ENCODE measurements at places on chromosomes 6 and 20.

DNA sequence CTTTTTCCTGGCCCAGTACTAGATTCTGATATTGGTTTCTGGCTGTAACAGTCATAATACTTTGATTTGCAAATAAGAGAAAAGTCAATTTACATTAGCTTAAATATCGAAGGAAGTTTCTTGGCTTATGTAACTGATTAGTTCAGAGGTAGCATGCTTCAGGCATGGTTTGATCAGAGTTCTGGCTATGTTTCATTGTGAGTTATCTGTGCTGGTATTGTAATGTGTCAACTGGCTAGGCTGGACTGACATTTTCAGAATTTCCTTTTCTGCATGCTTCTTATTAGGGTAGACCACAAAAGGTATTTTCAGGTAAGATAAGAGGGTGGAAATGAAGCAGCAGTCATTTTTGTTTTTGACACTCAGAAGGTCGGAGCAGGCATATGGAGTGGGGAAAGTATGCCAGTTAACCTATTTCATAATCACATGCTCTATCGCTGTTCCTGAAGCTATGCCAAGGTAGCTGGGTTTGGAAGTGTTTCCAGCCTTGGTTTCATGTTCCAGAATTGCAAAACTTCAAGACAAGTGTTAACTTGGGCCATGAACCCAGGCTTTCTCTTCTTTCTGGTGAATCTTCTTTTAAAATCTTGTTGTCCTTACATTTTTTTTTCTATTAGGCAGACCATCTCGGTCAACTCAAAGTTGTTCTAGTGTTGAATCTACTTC, 244.9 kb downstream of the DHX35 start:
- DNase-seq = no peak

- no peak for DNase-seq
These were observed 291.6 kb upstream of the CDH4 start for GRCh38 chr20:60960500-60960899.

DNA sequence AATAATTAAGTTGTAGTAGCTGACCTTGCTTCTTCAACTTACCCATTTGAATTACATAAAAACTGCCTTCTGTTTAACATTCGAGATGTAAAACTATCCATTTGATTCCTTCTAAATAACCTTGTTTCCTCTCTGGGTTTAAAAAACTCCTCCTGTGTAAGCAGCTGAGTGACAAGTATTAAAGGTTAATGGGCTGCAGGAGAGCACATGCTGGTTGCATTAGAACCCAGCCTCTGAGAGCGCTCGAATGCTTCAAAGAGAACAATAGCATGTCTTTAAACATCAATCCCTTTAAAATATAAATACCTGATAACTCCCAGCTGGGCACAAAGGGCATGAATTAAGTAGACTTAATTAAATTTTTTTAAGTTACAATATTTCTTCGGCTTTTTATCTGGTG, 215.8 kb downstream of the EYA4 start:
- no peak for DNase-seq

GRCh38 chr6:42038811-42039408, 11.4 kb upstream of the TAF8 start:
- no peak for DNase-seq

GRCh38 chr6:14549304-14549770, 431.8 kb downstream of the CD83 start:
- DNase-seq = peak; percentile 15

GRCh38 chr6:27178860-27179259, 68.6 kb upstream of the PRSS16 start:
- DNase-seq = no peak

DNA sequence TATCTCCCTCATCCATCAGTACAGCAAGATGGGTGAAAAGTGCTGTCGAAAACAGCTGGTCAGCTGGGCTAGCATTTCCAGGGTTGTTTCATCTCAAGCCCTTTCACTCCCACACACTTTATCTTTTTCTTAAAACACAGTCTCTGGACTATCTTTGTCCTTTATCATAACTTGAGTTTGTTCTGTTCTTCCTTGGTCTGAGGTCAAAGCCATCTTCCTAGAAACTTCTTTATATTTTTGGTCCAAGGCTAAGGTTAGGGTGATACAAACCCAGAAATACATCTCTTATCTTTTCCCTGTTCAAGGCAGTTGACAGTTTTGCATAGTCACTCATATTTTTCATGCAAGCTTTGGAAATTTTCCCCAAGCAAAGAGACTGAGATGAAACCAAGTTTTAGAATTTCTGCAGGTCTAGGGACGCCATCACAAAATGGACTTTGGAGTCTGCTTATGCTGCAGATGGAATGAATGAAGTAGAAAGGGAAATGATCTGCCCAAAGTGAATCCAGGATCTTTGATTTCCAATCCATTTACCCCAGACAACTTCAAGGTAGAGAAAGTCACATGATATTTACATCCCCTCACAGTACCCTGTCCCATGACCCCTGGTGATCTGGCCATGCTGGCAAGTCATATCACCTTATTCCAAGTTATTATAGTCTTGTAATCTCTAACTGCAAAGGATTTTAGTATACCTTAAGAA, 297.0 kb downstream of the ZNF217 start:
- DNase-seq = no peak

- DNase-seq = no peak
These were observed 222.1 kb upstream of the SULF2 start for GRCh38 chr20:48007351-48007750.

DNA sequence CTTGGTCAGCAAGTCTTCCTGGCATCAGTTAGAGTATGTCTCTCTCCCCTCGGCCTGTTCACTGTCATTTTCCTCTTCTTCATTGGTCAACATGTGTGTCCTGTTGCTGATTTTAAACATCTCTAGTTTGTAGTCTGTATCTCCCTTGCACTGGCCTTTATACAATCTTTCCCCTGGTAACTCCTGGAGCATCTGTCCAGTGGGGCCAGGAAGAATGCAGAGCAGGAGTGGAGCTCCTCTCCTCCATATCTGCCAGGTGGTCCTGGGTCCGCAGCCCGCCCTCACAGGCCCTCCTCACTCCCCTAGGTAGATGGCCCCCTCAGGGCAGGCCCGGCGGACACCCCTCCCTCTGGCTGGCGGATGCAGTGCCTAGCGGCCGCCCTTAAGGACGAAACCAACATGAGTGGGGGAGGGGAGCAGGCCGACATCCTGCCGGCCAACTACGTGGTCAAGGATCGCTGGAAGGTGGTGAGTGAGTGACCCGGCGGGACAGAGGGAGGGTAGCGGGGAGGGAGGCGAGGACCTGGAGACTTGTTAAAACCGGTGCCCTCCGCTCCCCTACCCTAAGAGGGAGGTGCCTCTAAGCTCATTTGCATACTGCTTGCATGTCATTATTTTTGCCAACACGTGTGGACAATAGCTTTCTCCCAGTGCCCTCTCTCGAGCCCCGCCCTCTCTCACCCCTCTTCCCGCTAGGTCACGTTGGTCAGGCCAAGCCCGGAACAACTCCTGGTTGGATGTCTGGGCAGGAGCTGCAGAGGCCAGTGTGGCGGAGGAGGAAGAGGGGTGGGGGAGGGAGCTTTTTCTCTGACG, 3.2 kb downstream of the TTBK1 start:
- DNase-seq = peak; percentile 72

- DNase-seq = no peak
These were observed 86.5 kb upstream of the SCP2D1 start for GRCh38 chr20:18727032-18727508.

DNA sequence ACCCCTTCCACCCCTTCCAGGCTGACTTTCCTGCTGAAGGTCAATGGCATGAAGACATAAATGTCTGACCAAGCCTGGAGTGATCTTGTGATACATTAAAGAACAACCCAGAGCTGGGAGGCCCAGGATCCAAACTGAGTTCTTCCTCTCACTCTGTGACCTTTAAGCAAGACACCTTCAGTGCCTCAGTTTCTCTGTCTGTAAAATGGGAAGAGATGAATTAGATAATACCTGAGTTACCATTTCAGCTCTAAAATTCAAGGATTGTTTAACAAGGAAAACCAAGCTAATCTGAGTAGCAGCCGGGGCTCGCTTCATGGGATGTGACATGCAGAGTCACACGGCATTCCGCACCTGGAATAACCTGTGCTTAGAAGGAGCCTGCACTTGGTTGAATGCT, 7.0 kb upstream of the NFATC2 start:
- DNase-seq = no peak

DNA sequence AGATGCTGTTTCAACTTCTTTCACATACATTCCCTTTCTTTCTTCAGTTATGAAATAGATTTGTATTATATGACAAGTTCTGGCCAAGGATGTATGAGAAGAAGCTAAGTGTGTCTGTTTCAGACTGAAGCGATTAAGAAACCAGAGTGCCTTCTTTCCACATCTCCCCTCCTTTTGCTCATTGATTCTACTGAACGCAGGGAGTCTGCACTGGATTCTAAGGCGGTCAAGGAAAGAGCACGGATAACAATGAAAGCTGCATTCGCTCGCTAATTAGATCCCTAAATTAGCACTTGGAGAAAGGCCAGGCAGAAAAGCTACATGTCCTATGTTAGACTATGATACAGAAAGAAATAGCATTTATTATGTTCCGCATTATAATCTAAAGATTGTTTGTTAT, 267.7 kb downstream of the HAO1 start:
- no peak for DNase-seq

GRCh38 chr6:125781314-125781868, 9.4 kb upstream of the NCOA7 start:
- DNase-seq = peak; percentile 65

- peak; percentile 29 for DNase-seq
These were observed 1.1 kb upstream of the PANK2 start for GRCh38 chr20:3887876-3888620.

- DNase-seq = no peak
These were observed 160.2 kb downstream of the SYCP2 start for GRCh38 chr20:59772931-59773913.

DNA sequence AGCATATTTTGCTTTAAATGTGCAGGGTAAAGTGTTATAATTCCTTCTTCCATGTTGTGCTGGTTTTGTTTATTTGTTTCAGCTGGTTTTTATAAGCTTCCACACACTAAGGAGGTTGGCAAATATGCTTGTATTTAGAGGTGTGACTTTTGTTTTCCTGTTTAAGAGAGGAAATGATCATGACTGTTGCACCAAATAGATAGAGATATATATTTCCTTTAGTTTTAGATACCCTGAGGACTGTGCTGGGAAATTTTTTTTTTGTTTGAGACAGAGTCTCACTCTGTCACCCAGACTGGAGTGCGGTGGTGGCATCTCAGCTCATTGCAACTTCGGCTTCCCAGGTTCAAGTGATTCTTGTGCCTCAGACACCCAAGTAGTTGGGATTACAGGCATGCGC, 5.8 kb downstream of the TBPL1 start:
- DNase-seq = no peak

DNA sequence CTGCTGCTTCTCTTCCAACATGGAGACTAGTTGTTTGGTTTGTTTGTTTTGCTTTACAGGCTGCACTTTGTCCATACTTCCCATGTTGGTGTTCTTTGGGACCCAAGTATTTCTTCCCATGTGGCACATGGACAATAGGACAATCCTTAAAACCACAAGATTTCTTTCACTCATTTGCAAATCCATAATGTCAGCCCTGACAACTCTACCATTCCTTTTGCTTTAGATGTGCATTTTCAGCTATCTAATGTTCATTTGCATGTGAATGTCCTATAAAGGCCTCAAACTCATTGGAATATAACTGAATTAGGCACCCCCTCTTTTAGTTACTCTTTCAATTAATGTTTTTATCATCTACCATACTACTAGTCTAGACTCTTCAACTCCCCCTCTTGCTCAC, 16.7 kb downstream of the THEMIS start:
- DNase-seq = no peak

GRCh38 chr6:127920804-127921203, 19.9 kb upstream of the THEMIS start:
- DNase-seq = no peak

GRCh38 chr6:27755768-27756167, 156.4 kb downstream of the OR2B2 start:
- DNase-seq = no peak

GRCh38 chr6:125658136-125658535, 91.3 kb upstream of the HEY2 start:
- DNase-seq = no peak

- DNase-seq = no peak
These were observed 144.8 kb upstream of the SUPT3H start for GRCh38 chr6:45522486-45522885.

DNA sequence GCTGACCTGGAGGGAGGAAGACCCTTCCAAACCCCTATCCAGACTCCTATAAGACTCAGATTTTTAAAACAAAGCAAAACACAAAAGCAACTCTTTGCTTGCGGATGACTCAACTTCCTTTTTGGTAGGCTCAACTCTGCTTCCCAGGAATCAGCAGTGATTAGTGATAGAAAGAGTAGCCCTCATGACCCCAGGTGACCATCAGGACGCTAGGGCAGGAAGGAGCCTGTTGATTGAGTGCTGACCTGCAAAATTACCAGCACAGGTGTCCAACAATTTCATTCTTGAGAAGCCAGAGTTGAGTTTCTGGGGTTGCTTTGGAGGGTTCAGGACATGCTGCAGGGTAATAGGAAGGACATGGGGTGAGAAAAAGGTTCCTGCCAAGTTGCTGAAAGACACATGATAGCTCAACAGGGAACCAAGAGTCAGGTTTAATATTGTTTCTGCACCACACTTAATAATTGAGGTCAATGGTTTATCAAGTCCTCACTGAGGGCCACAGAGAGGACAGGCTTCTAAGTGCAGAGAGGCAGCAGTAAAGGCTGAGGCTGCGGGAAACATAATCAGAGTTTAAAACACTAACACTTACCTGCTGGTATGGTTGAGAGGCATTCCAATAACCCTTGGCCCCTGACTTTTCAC, 67.4 kb upstream of the BMP2 start:
- DNase-seq = no peak

- DNase-seq = no peak
These were observed 12.6 kb downstream of the LRP11 start for GRCh38 chr6:149851461-149852110.

DNA sequence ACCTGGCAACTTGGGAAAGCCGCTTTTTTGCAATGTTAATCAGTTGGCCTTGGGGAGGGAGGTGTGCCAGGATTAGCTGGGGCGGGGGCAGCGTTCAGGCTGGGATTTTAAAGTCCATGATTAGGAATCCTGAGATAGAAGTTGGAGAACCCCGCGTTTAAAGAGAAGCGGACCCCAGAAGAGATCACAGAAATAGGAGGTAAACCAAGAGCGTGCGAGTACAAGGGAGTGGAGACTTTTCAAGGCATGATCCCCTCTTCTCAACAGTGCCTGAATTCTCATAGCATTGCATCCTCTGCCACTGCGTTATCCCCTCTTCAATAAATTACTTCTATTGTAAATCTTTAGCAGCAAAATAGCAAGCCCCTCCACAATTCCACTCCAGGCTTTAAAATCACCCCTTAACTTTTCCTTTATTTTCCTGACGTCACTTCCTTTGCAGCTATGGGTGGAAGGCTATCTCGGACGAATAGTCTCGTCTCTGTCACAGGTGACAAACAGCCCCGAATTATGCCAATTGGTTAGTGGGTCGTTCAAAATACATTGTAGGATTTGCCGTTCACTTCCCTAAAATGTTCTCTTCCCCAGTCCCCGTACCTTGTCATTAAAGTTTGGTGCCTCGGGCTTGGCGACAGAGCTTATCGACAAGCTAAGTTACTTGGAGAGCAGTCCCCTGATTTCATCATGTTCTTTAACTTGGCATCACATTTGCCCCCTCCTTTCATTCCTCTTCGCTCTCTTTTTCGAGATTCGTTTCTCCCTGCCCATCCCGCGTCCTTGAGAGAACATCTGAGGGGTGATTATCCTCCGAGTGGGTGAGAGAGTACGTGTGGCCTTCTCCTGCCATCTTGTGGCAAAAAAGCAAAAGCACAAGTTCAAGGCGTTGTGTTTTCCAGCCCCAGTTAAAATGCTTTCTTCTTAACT, 17.1 kb downstream of the OR2B2 start:
- DNase-seq = peak; percentile 61
